ENCODE measurements at places on chromosomes 16 and 17.

DNA sequence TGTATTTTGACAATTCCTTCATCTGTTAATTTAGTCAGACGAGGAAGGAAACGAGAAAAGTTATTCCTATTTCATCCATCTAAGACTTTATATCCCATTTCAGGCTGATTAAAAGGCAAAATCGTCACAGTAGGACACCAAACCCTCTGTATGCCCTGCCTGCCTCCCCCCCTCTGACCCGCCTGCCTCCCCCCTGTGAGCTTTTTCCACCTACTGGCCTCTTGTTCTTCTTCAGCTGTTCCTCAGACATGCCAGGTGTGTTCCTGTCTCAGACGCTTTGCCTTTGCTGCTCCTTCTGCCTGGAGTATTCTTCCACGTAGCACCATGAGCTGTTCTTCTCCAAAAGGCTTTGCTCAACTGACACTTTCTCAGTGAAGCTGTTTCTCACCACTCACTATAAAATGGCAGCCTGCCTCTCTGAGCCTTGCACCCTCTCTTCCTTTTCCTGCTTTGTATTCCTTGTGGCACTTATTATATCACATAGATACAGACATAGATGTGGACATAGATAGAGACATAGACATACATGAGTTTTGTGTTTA lies 723.4 kb downstream of the MAF start:
- no peak for DNase-seq

DNA sequence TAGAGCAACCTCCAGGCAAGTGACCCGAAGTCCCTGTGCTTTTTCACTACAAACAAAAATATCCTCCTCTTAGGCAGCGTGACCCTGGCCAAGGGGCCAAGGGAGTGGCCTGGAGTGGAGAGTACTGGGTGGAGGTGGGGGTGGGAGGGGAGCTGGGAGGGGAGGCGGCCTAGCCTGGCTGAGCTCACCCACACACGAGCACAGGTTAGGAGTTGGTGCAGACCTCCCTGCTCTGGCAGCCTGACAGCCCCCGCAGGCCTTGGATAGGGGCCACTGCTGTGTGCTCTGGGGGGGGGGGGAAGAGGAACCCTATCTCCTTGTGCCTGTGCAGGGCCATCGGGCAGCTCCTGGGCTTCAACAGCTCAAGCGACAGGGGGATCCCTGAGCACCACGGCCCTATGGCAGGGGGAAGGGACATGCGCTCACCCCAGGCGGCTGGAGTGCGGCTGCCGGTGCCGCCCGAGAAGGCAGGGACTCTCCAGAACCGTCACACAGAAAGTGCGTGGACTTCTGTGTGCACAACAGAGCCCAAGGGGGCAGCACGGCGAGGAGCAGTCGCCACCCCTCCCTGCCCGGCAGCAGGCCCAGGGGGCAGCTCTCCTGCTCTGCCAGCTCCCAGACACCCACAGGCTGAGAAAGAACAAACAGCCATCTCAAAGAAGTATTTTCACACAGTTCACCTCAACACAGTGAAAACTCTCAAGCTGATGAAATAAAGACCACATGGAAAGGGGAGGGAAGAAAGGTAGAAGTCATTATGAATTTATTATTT lies 13.3 kb downstream of the SLC16A3 start:
- DNase-seq: no peak

GRCh38 chr16:2474877-2475412 lies at the start of gene TBC1D24:
TSS of gene TBC1D24 (plus strand) at chr16:2475127. CDS start at chr16:2496149, 21,022 bp downstream.
- peak; percentile 67 for DNase-seq

DNA sequence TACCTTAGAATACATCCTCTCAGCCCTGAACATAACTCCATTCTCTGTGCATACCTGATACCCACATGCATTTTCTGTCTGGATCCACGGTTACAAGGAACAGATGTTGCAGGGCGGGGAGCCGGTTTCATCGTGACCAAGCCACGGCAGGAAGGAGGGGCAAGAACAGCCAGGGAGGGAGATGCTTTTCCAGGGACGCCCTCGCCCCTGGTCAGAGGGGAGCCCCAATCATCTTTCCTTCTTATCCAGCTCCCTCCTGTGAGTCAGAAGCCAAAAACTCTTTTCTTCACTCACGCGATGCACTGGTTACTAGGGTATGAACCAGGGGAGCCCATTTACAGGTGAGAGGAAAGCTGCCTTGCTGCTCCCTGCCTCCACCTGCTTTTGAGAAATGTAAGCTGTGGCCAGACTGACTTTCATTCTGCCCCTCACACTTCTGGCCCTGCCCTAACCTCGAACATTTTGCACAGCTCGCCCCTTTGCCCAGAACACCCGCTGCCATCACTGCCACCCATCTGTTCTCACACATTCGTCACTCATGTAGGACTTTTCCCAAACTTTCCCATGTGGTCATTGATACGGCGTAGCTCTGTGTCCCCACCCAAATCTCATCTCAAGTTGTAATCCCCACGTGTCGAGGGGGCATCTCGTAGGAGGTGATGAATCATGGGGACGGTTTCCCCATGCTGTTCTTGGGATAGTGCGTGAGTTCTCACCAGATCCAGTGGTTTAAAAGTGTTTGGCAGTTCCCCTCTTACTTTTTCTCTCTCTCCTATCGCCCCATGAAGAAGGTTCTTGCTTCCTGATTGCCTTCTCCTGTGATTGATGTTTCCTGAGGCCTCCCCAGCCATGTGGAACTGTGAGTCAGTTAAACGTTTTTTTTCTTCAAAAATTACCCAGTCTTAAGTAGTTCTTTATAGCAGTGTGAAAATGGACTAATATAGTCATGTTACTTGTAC lies 20.5 kb downstream of the FOXL1 start:
- DNase-seq: no peak

DNA sequence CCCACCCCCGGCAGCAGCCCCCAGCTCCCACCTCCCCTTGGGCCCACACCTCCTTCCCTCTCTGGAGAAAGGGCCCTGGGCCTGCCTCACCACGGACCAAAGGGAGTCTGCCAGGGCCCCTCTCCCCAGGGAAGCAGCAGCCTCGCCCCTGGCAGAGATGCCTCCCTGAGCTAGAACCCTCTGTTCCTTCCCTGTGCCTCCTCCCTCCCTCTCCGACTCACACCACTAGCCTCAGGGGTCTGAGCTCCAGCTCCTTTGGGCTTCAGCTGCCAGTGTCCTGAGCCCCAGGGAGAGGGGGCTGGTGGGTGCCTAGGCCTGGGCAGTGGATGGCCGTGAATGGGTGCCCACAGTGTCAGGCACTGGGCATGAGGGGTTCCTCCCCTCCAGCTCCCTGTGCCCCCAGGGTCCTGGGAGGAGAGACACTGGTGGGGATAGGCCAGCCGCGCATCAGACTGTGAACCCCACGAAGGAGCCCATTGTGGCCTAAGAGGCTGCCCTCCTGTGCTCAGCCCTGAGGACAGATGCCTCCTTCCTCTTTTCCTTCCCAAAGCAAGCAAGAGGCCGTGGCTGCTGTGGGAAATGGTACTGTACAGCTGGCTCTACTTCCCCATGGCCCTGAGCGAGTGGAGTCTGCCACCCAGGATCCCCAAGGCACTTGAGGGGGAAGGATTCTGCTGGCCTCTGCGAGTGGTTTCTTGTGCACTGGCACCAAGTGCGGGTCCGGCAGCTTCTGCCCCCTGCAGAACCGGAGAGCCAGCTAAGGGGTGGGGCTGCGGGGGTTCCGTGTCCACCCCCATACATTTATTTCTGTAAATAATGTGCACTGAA lies 20.7 kb downstream of the MMP15 start:
- DNase-seq: no peak

GRCh38 chr16:85901773-85902365 lies 2.9 kb downstream of the IRF8 start:
- no peak for DNase-seq
